Mammary microvascular endothelial cell (primary cell): ENCODE measurements at places on chromosomes 2 and 18. TPM values are rescaled to one million over a fixed set of nuclear protein-coding genes. Genes with fewer than 3 reads are reported as not detected.

The GRB14 gene
- 0.33 and 2.6 TPM in 2 replicates for total RNA-seq

The C2orf80 gene
- total RNA-seq, result not detected in 2 replicates

The ITGB6 gene
- 0.39 TPM in 1 of 2 replicates, not detected in the other for total RNA-seq

The LHCGR gene
- total RNA-seq, result not detected in 2 replicates

The ACOXL gene
- total RNA-seq, result not detected in 2 replicates

The RETSAT gene
- total RNA-seq, result 52.6 and 56.9 TPM in 2 replicates
